ENCODE measurements at places on chromosomes 11 and 22. TPM values are rescaled to one million over a fixed set of nuclear protein-coding genes. Genes with fewer than 3 reads are reported as not detected.

DNA sequence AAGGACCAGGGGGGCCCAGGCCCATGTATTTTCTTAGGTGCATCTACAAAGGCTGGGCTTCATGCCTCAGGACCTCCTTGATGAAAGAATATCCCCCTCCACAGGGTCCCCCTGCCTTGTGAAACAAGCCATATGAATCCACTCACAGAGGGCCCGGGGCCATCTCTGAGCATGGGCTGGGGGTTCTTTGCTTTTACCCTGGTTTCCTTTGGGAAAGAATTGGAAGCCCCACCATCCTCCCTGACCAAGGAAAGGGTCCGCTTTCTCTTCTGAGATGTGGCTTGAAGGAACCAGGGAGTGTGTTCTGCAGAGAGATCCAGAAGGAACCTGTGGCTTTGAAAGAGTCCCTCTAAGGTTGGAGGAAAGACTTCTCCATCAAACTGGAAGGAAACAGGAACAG lies 9.2 kb upstream of the ANO1 start:
- no peak for DNase-seq
- H3K36me3 ChIP-seq = no peaks in the 10 kb centered on the region
- H3K27ac ChIP-seq = no peak overlapping the region
- peaks cover 29% of the 10 kb centered on the region for H3K4me1 ChIP-seq
- no peak overlapping the region for H3K4me3 ChIP-seq

- no peak overlapping the region for H3K4me3 ChIP-seq
- H3K4me1 ChIP-seq = no peaks in the 10 kb centered on the region
- no peak overlapping the region for H3K27ac ChIP-seq
- no peak for DNase-seq
Measured at GRCh38 chr22:42793848-42794405, 63.1 kb downstream of the ARFGAP3 start.

- peaks cover 9% of the 10 kb centered on the region for H3K4me1 ChIP-seq
- DNase-seq = no peak
- H3K27ac ChIP-seq = no peak overlapping the region
- H3K36me3 ChIP-seq = no peaks in the 10 kb centered on the region
- no peak overlapping the region for H3K4me3 ChIP-seq
Measured at GRCh38 chr11:15783619-15784018, 572.7 kb downstream of the SOX6 start.

DNA sequence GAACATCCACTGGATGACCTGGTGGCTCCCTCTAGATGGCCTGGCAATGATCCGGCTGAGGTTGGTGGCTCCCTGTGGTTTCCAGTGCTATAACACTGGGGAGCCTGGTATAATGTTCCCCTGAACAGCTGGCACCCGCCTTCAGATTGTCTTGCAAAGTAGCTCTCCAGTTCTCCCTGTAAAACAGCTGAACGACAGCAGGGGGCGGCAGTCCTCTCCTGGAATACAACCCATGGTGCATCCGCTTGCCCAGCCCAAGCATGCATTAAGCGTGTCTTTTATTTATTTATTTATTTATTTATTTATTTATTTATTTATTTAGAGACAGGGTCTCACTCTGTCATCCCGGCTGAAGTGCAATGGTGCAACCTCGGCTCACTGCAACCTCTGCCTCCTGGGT lies 258.9 kb downstream of the BUD13 start:
- DNase-seq = peak; percentile 36
- H3K4me1 ChIP-seq = peaks cover 17% of the 10 kb centered on the region
- H3K27ac ChIP-seq = no peak overlapping the region
- peaks cover 6% of the 10 kb centered on the region for H3K27me3 ChIP-seq
- H3K4me3 ChIP-seq = no peak overlapping the region

GRCh38 chr11:117670443-117670842 lies 126.6 kb downstream of the DSCAML1 start:
- peaks cover 21% of the 10 kb centered on the region for H3K27me3 ChIP-seq
- peaks cover 65% of the 10 kb centered on the region for H3K4me1 ChIP-seq
- peak overlapping the region; percentile 77 for H3K27ac ChIP-seq
- no peaks in the 10 kb centered on the region for H3K36me3 ChIP-seq

OR6A2 gene
- total RNA-seq = 0.21 TPM
